Fibroblast of skin of abdomen (primary cell): ENCODE measurements at places on chromosomes 7 and 10.
A peak's percentile ranks its signal among the peaks of the same experiment; 100 is the strongest.

DNA sequence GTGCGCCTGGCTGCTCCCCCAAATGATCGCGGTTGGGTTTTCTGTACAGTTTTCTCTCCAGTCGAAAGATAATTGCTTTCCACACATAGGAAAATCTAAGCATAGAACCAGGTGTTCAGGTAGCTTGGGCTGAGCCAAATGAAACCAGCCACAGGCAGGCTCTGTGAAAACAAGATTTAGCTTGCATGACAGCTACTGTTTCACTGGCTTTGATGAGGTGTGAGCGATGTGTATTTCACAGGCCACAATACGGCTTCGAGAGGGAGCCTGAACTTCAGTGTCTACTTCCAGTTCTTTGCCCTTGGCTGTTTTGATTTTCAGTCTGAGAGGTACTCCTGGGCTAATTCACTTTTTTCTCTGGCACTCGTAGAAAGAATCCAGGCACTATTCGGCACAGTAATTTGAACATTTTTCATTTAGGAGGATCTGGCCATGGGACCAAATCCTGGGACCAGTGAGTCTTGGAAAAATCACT is 110.5 kb downstream of the JCAD start:
- DNase-seq: no peak

DNA sequence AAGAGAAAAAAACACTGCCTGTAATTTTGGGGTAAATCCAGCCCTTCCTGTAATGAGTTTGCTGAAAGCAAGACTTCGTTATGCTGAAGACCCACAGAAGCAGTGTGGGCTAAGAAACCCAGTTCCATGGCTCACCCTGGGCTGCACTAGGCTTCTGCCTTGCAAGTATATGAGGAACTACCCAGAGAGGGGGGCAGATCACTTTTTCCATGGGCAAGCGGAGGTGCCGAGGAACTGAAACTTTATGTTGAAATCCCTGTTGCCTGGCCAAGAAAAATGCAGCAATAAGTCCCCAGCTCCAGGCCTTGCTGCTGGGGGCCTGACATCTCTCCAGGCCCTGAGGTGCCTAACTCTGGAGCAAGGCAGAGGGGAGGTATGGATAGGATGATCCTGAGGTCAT is 8.5 kb downstream of the RASSF4 start:
- DNase-seq: no peak

DNA sequence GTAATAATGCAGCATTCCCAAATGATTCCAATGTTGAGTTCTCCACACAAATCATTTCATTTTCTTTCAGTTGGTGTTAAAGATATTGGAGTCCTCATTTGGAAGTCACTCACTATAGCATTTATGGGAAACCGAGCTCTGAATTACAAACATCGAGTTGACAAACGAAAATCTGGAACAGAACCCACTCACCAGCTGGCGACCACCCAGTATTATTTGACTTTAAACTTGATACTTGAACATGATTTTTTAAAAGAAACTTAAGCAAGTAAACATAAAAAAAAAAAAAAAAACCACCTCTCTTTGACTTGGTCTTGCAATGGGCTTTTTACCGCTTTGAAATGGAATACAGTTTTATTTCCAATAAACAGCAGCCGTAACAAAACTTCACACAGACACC is 576.6 kb upstream of the C7orf33 start:
- no peak for DNase-seq

DNA sequence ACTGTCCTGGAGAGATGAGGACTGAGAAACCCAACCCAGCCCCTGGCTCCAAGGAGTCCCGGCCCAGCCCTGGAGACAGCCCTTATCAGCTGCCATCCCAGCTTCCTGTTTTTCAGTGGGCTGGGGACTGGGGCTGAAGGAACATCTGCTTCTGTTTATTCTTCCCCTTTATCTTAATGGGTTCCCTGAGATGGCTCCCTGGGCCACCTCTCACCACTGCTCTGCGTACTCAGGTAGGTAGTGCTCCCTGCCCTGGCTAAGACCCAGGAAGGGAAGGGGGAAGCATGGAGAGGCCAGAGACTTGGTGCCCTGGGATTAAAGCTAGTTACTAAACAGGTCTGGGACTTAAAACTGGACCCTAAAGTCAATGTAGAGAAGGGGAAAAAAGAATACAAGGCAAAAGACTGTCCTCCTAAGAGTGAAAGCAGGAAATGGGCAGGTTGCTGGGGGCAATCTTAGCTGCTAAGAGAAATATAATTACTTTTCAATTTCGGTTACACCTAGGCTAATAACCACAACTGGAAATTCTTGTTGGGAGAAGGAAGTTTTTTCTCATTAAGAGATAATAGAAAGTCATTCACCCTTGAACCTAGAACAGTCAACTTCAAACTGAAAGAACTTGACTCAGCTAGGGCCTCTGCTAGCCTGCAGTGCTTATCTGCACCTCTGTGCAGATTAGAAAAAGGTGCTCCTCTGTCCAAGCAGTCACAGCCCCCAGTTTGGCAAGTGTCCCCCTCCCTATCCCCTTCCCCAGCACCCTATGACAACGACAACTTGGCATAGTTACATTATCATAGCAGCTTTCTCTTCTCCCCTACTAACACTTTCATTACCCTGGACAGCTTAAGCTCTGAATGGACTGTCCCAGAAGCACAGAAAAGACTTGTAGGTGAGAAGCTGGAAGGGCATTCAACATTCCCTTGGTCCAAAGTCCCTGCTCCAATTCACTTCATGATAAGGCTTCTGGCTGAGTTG is 65.6 kb upstream of the KDM7A start:
- DNase-seq: no peak

DNA sequence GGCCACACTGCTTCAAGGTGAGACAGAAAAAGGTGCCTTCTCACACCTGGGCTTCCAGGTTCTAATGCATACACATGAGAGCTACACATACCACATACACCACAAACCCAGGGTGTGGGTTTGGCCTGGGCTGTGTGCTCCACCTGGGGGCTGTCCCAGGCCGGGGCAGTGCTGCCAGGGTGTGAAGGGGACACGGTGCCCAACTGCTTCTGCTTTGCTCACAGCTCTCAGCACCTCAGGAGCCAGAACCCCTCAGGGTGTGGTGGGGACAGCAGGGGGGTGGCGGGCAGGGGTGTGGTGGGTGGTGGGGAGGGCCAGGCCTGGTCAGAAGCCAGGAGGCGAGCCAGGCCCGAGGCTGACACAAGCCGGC is 51.1 kb downstream of the TMEM209 start:
- DNase-seq: no peak

- DNase-seq: no peak
These were observed 25.2 kb upstream of the UNC5B start for GRCh38 chr10:71187197-71187596.

GRCh38 chr7:116422683-116423082 is 76.9 kb upstream of the CAV2 start:
- no peak for DNase-seq

DNA sequence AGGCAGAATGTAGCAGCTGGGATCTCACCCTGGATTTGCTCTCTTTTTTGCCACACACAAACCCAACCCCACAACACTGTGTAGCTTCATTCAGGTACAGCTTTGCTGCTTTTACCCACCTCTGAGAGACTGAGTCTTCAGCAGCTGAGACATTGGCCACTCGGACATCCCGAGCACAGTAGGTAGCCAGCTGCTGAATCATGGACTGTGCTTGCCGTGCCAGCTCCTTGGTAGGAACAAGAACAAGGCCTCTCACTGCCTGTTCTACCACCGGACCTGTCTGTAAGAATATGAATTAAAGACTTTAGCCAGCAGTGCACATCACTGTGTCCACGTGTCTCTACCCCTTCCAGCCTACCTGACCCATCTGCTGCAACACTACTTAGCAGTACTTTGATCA is 937 bp downstream of the DDX56 start:
- no peak for DNase-seq

DNA sequence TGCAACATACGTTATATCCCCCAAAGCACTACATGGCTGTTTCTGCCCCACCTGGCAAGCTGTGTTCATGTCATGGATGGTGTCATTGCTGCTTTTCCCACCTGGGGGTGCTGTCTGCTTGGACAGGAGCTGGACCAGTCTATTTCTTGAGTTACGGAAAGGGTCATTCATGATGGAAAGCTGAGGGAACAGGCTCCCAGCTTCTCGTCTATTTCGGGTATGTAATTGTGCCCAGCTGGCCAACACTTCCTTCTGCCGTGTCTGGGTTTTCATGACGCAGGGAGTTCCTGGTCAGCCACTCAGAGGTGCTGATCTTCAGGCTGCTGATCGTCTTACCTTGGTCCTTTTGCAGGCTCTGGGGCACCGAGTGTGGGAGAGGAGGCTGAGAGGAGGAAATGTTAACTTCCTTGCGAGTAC is 8.6 kb downstream of the BTBD16 start:
- peak; percentile 34 for DNase-seq

DNA sequence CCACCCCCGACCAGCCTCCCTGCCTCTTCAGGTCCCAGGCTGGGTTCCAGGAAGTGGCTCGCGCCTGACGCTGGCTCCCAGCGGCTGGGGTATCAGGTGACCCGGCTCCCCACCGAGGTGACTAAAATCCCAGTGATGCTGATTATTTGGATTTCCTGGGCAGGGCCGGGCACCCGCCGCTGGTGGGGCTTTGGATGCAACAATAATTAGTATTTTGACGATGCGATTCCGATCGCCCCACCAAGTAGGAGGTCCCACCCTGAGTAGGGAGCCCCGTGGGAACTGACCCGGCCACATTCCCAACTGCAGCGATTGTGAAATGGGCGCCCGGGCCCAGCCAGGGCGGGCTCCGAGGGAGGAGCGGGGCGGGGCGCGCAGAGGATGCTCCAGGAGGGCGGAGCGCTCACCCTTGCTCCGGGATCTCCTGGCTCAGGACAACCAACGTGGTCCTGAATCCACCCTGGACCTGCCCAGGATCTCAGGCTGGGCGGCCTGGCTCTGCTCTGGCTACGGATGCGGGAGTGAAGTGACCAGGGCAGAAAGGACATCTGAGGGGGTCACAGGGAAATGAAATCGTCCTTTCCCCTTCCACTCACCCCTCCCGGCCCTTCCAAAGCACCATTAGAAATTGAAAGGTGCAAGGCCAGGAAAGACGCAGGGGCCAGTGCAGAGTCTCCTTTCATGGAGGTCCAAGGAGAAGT is 32.6 kb downstream of the DUSP5 start:
- DNase-seq: peak; percentile 53

GRCh38 chr10:24519950-24520349 is 203.7 kb downstream of the ARHGAP21 start:
- no peak for DNase-seq

GRCh38 chr7:123398921-123399320 is 135.5 kb downstream of the IQUB start:
- DNase-seq: no peak

GRCh38 chr10:69757553-69758309 is 44.0 kb upstream of the COL13A1 start:
- DNase-seq: peak; percentile 86

DNA sequence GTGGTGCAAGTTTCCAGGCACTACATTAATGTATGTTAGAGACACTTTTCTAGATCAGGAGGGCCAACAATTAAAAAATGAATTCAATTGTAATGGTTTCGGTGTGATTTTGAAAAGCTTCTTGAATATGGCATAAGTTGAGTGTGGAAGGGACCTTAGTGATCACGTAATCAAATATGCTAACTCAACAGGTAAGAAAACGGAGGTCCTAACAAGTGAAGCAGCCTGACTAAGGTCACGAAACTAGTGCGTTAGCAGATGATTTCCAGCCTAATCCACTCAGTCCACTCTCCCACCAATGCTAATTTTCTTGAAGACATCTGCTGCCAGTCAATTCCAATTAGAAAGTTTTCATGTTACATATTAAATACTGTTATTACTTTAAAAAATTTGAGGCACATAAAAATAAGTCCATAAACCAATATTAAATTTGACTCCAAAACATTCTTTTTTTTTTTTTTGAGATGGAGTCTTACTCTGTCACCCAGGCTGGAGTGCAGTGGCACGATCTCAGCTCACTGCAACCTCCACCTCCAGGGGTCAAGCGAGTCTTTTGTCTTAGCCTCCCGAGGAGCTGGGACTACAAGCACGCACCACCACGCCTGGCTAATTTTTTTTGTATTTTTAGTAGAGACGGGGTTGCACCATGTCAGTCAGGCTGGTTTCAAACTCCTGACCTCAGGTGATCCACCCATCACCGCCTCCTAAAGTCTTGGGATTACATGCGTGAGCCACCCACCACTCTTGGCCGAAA is 2.3 kb upstream of the RSBN1L start:
- no peak for DNase-seq

DNA sequence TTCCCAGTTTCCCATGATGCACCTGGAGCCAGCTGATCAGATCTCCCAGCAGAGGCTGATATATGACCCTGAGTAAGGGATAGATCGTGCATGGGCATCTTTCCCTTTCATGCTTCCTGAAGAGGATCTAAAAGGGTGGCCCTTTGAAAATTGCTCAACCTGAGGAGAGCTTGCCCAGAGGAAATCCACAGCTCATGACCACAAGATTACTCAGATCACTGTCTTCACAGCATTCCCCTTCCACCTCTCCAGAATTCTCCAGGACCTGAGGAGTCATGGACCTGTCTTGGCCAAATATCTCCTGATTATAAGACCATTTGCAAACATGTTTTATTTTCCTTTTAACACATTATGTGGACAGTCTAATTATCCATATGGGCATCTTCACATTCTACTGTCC is 328.1 kb downstream of the LHFPL3 start:
- no peak for DNase-seq

- peak; percentile 53 for DNase-seq
These were observed 964.7 kb downstream of the LRMDA start for GRCh38 chr10:76396134-76396533.

DNA sequence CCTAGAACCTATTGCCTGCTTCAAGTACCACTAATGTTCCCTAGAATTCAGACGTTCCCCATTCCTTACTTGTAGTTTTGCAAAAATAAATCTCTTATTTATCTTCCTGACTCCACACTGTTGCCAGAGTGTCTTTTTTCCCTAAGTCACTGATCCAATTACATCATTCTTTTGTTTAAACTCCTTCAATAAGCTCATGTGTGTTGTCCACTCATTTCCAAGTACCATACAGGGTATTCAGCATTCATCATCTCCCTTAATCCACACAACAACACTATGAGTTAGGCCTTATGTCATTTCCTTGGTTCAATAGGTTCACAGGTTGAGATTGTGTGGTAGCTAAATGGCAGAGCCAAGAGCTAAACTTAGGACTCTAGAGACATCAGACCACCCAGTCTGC is 119.9 kb upstream of the RHOBTB1 start:
- no peak for DNase-seq
